ENCODE measurements at places on chromosomes 3 and 15.

DNA sequence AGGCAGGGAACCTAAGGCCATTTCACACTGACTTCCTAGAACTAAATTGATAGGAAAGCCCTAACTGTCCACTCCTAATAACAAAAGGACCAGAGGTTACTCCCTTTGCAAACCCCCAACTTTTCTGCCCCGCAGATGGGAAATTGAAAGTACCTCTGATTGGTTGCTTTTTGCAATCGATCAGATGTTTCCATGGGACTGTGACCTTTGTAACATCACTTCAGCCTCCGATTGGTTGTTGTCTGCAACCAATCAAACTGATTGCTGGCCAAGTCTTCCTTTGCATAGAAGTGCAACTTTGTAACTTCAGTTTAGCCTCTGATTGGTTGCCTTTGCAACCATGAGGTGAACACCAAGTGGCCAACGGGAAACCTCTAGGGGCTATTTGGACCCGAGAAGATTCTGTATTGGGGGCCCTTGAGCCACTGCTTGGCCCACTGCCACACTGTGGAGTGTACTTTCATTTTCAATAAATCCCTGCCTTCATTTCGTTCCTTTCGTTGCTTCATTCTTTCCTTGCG is 11.3 kb upstream of the KNL1 start:
- H3K4me1 ChIP-seq = no peaks in the 10 kb centered on the region
- no peak overlapping the region for H3K27ac ChIP-seq
- H3K27me3 ChIP-seq = no peaks in the 10 kb centered on the region
- no peaks in the 10 kb centered on the region for H3K36me3 ChIP-seq

DNA sequence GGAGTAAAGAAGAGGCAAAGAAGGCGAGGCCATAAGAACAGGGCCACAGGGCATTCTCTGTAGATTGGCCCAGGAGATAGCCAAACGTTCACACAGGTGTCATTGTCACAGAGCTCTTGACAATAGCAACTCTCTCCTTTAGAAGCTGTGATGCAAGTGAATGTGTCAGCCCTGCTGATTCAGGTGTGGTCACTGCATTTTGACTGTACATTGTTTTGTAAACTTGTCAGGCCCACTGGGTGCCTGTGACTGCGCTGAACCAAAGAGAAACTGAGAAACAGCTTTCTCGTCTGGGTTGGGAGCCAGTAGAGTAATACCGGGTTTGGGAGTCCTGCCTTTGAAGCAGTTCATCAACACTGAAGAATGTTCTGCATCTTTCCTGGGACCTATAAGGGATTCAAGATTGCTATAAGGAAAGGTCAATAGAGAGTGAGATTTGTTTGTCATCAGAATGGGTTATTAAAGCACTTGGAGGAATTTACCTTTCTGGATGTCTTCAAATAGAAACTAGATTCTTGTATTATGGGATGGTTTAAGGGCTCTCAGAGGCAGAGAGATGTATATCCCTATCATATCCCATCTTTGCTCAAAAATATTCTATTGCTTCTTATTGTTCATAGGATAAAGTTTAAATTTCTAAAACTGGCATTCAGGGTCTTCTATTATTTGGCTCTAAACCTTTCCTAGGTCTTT is 45.4 kb downstream of the TMEM45A start:
- DNase-seq = no peak
- no peaks in the 10 kb centered on the region for H3K4me1 ChIP-seq
- no peaks in the 10 kb centered on the region for H3K27me3 ChIP-seq
- no peaks in the 10 kb centered on the region for H3K36me3 ChIP-seq
- no peak overlapping the region for H3K27ac ChIP-seq

DNA sequence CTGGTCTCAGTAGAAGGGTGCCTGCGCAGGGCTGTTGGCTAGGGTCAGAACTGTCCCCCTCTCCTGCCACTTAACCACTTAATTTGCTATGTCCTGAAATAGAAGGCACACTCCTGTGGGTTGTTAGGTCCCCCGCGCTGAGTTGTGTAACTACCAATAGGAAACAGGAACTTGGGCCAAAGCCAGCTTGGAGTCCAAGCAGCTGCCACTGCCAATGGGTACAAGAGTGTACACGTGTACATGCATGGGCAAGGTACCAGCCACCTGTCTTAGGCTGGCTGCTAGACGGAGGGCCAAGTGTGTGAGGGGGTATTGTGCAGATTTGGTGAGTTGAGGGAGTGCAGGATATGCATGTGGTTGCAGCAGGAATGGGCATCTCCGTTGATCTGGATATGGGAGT is 29.7 kb upstream of the POLG start:
- H3K4me3 ChIP-seq = no peak overlapping the region
- no peaks in the 10 kb centered on the region for H3K4me1 ChIP-seq
- H3K36me3 ChIP-seq = no peaks in the 10 kb centered on the region
- DNase-seq = no peak
- H3K27me3 ChIP-seq = peaks cover 99% of the 10 kb centered on the region

- no peak overlapping the region for H3K27ac ChIP-seq
- H3K27me3 ChIP-seq = no peaks in the 10 kb centered on the region
- DNase-seq = no peak
- H3K4me1 ChIP-seq = no peaks in the 10 kb centered on the region
- H3K4me3 ChIP-seq = no peak overlapping the region
- H3K36me3 ChIP-seq = no peaks in the 10 kb centered on the region
These were observed 185.2 kb upstream of the RGMA start for GRCh38 chr15:93274257-93274656.

DNA sequence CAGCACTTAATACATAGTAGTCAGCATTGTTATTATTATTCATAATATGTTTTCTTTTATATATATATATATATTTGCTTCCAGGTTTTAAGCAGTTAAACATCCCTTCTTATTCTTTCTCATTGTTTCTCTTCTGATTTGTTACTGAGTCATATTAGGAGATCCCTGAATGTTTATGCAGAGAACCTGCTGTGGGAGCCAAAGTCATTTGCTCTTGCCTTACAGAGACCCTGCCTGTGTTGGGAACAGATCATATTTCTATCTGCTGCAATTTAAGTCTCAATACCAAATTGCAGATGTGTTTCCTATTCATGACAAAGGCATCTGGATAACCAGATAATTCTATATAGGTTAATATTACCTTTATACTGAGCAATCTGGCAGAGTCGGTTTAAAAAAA is 323.0 kb upstream of the UMPS start:
- H3K27me3 ChIP-seq = no peaks in the 10 kb centered on the region
- H3K27ac ChIP-seq = no peak overlapping the region
- DNase-seq = no peak

- DNase-seq = no peak
- H3K36me3 ChIP-seq = no peaks in the 10 kb centered on the region
- no peaks in the 10 kb centered on the region for H3K27me3 ChIP-seq
These were observed 176.4 kb downstream of the ISL2 start for GRCh38 chr15:76512971-76513370.

DNA sequence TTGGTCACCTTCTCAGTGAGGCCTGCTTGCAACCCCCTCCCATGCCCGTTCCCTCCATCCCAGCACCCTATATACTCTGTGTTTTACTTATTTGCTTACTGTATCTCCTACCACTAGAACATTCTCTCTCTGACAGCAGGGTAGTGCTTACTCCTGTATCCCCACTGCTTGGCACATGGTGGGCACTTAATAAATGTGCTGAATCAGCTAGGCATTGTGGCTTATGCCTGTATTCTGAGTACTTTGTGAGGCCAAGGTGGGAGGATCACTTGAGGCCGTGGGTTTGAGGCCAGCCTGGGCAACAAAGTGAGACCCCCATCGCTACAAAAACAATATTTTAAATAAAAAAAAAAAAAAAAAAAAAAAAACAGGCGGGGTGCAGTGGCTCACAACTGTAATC is 7.6 kb upstream of the SHISA5 start:
- H3K36me3 ChIP-seq = no peaks in the 10 kb centered on the region
- DNase-seq = no peak
- no peak overlapping the region for H3K27ac ChIP-seq
- no peak overlapping the region for H3K4me3 ChIP-seq

DNA sequence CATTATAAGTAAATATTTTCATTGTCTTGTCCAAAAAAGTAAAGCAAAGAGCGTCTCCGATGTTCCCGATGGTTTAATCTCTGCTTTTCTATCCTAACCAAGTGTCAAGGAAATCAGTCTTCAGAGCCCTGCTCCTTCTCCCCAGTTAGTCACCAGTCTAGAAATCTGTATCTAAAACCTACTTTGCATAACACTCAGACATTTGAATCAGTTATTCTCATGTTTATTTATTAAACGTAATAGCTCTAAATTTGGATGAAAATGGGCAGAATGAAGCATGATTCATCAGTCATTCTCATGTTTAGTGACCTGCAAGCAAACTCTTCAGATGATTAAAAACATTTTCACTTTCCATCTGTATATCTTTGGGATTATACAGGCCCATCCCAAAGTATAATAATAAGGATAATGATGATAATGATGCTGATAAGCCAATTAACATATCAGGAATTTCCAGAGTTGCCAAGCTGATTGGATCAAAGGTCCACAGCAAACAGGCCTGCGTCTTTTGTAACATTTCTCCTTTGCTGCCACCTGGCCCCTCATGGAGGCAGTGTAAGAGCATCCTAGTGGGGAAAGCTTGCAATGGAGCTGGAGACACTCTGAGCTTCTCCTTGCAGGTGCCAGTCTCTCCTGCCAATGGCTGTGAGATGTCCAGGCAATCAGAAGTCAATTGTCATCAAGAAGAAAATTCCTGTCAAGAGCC is 273.9 kb downstream of the IGSF11 start:
- no peak overlapping the region for H3K27ac ChIP-seq
- no peak overlapping the region for H3K4me3 ChIP-seq
- H3K27me3 ChIP-seq = no peaks in the 10 kb centered on the region

DNA sequence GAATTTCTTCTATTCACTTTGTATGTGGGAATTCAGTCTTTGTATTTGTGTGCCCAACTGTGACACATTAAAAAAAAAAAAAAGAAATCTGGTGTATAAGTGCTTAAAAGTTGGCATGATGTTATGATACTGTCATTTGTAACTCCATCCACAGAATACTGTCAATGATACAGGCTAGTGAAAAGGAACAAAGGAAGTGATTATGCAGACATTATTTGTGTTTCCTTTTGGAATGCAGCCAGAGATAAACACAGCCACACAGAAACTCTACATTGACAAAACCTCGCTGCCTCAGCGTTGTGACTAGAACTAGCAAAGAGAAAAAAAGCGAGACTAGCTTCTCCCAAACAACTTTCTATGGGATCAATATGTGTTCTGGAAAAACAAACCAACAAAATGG is 519.2 kb upstream of the AGTR1 start:
- H3K27me3 ChIP-seq = no peaks in the 10 kb centered on the region
- no peaks in the 10 kb centered on the region for H3K36me3 ChIP-seq
- no peak overlapping the region for H3K4me3 ChIP-seq
- no peak overlapping the region for H3K27ac ChIP-seq
- H3K4me1 ChIP-seq = no peaks in the 10 kb centered on the region
- no peak for DNase-seq

GRCh38 chr3:86743233-86743632 is 247.7 kb downstream of the VGLL3 start:
- no peak overlapping the region for H3K4me3 ChIP-seq
- no peak overlapping the region for H3K27ac ChIP-seq
- H3K27me3 ChIP-seq = no peaks in the 10 kb centered on the region
- no peak for DNase-seq
- no peaks in the 10 kb centered on the region for H3K36me3 ChIP-seq

DNA sequence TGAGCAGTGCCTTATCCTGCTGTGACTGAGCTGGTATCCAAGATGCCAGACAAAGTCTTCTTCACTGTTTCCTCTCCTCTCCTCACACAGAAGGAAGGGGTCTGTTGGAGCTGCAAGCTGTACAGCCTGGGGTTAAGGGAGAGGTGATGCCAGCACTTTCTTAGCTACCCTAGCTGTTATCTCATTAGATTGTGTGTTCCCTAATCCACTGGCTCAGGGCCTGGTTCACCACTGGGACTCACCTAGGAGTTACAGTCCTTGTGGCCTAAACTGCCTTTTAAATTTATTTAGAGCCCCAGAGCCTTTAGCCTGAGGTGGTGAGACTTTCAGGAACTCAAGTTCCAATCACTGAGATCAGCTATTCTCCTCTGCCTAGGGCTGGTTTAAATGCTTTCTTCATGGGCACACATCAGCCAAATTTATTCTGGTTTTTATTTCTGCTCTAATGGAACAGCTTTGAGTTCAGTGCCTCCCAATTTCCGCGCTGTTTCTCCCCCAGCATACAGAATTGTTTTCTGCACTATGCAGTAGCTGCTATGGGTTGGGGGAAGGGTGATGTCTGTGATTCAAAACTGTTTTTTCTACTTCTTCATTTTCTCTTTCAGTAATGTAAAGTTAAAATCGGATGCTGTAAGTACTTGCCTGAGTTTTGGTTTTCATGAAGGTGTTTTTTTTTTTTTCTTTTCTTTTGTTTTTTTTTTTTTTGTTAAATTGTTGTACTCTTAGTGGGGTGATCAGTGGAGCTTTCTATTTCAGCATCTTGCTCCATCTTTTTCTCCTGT is 198.8 kb downstream of the DOCK3 start:
- H3K4me1 ChIP-seq = no peaks in the 10 kb centered on the region
- DNase-seq = no peak
- H3K36me3 ChIP-seq = no peaks in the 10 kb centered on the region
- no peak overlapping the region for H3K4me3 ChIP-seq

- H3K4me3 ChIP-seq = no peak overlapping the region
- no peaks in the 10 kb centered on the region for H3K4me1 ChIP-seq
- H3K27ac ChIP-seq = no peak overlapping the region
- no peak for DNase-seq
- H3K27me3 ChIP-seq = no peaks in the 10 kb centered on the region
These were observed 37.5 kb downstream of the C3orf70 start for GRCh38 chr3:185115371-185115770.

- H3K36me3 ChIP-seq = no peaks in the 10 kb centered on the region
- no peaks in the 10 kb centered on the region for H3K27me3 ChIP-seq
- no peak overlapping the region for H3K27ac ChIP-seq
- peaks cover 5% of the 10 kb centered on the region for H3K4me1 ChIP-seq
- H3K4me3 ChIP-seq = no peak overlapping the region
These were observed 17.6 kb upstream of the PAQR9 start for GRCh38 chr3:142981108-142981507.

- no peak for DNase-seq
- no peak overlapping the region for H3K4me3 ChIP-seq
- no peaks in the 10 kb centered on the region for H3K36me3 ChIP-seq
- H3K27me3 ChIP-seq = no peaks in the 10 kb centered on the region
- no peaks in the 10 kb centered on the region for H3K4me1 ChIP-seq
- H3K27ac ChIP-seq = no peak overlapping the region
These were observed 17.5 kb downstream of the OSTN start for GRCh38 chr3:191216510-191216909.

GRCh38 chr3:170258105-170258487 is 35.9 kb downstream of the PRKCI start:
- no peak overlapping the region for H3K27ac ChIP-seq
- no peaks in the 10 kb centered on the region for H3K27me3 ChIP-seq
- no peak for DNase-seq
- H3K4me3 ChIP-seq = no peak overlapping the region
- H3K36me3 ChIP-seq = no peaks in the 10 kb centered on the region

DNA sequence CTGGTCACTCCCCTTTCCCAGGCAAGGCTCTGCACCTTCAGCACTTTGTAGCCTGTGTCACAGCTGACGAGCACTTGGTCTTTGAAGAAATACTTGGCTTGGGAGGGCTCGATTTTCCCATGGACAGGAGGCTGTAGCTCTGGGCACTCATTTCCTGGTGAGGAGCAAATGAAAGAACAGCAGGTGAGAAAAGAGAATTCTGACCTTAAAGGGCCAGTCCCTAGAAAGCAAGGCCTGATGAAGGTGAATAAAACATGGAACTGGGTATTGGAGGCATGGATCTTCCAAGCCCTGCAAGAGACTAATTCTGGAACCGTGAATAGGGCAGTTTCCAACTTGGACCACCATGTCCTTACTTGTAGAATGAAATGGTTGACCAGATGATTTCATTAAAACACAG is 39.9 kb downstream of the MASP1 start:
- no peaks in the 10 kb centered on the region for H3K36me3 ChIP-seq
- H3K4me1 ChIP-seq = no peaks in the 10 kb centered on the region
- no peak overlapping the region for H3K27ac ChIP-seq
- H3K4me3 ChIP-seq = no peak overlapping the region

Data from gastrocnemius medialis (tissue), 4 donors.